ENCODE measurements at places on chromosomes 16 and 17. TPM values are rescaled to one million over a fixed set of nuclear protein-coding genes. Genes with fewer than 3 reads are reported as not detected.

GRCh38 chr16:53841884-53842283 is 137.9 kb downstream of the FTO start:
- no peak for DNase-seq

JPH3 gene
- 0.08 TPM for total RNA-seq

KRT24 gene
- not detected for total RNA-seq

DNA sequence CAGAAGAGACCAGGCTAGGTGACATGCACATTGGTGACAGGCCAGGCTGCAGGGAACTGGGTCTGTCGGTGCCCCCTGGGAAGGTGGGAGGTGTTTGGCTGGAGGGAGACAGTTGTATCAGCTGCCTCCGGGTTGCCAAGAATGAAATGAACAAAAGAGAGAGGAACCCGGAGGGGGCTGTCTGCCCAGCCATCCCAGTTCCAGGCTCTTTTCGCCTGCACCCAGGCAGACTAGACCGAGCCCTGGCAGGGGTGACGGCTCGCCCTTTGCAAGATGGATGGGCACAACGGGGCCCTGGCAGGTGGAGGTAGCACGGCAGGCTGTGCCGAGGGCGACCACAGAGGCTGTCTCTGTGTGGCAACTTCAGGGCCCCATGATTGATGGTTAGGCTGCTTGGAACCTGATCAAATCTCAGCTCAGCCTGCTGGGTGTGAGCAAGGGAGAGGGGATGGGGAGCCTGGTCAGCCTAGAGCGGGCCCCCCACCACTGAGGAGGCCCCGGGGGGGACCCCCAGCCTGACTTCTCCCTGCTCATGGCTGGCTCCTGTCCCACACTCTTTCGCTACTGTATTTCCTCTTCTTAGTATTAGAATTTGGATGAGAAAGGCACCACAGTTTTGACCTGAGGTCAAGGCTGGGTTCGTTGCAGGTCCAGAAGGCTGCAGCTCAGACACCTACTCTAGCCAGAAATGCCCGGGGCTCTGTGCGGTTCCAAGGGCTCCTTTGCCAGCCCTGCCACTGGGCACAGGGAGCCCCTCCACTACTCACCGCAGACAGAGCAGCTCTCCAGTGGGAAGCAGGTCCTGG is 118.9 kb upstream of the CHMP6 start:
- DNase-seq = no peak

DNA sequence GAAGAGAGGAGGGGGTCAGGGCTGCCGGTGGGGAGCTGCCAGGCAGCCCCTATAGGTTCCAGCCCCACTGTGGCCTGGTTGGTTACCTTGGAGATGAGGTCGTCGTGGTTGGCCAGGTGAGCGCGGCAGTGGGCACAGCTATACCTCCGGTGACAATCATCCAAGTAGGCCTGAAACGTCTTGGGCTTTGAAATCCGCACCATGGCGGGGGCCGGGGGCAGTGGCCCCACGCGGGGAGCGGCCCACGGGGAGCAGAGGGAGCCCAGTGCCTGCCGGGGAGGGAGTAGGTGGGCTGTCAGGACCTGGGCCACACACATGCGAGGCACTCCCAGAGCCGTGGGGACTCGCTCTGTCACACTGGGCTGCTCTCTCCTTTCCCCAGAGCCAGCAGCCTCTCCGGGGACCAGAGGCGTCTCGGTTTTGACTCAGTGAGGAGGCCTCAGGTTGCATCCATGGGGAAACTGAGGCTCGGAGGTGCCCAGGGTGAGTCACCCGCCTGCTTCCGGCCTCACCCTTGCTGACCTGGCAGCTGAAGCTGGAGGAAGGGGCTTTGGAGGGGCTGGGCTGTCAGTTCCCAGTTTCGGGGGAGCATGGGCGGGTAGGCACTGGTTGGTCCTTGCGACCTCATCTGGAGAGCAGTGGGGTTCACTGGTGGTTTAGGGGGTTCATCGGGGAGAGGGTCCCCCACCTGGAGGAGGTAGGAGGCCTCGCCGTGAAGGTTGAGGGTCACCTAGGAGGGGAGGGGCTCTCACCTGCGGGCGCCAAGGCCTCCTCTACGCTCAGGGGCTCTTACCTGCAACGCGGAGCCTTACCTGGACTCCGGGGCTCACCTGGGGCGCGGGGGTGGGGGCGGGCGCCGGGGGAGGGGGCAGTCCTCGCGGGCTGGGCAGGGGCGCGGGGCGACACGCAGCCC is 591 bp downstream of the YPEL3 start:
- peak; percentile 28 for DNase-seq

CDR2L gene
- 1.2 TPM for total RNA-seq

NOD2 gene
- 0.78 TPM for total RNA-seq

- no peak for DNase-seq
These were observed 29.3 kb upstream of the RBL2 start for GRCh38 chr16:53404959-53405358.

DNA sequence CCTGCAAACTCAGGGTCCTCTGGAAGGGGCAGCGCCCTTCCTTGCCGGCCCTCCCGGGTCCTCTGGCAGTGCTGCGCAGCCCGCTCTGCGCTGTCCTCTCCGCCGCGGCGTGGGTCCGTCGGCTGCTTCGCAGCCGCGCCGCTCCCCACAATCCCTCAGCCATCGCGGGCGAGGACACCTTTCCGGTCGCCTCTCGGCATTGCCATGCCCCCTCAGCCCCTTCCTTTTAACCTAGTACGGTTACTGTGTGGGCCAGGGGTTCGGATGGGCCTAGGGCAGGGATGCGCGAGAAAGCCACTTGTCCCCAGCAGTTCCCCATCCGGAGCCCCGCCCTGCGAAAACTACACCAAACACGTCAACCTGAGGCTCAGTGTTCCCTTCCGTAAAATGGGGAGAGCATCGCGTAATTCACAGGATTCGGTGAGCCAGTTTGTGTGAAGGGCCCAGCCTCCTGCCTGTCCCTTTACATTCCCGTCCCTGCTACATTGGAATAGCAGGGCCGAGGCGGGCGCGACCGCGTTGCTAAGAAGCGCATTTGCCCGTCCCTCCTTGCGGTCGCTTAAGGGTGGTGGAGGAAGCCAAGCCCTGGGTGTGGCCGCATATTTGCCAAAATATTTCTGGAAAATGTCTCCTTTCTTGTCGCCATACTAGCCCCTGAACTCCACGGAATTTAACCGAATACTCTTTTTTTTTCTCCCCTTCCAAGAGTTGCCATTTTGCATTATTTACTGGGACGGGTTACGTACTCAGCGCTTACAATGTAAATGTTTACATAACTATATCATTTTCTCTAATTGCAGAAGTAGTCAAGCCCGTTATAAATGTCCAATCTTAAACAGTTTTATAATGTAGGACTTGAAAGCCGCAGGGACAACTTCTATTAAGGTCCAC is 13.2 kb downstream of the COPZ2 start:
- peak; percentile 43 for DNase-seq

DNA sequence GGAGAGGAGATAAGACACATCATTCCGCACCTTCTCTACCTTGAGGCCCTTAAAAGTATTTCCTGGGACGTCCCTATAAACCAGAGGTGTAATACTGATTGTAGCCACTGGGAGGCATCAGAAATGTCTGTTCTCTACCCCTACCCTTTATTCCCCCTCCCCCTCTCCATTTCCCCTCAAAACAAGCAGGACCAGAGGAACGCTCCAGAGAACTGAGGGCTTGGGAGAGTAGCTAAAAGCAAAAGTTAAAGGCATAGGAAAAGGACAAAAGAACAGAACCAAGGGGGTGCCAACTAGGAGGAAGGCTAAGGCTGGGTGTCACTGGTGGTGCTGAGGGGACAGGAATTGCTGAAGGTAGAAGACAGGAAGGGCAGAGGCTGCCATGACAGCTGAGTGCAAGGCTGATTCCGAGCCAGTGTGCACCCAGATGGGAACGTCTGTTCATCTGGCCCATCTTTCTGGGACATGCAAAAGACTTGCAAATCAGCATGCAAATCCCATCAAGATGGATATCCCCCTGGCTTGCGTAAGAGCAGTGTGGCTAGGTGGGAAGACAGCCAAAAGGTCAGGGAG is 6.7 kb downstream of the CAMTA2 start:
- DNase-seq = peak; percentile 22

PRSS8 gene
- not detected for total RNA-seq

- no peak for DNase-seq
These were observed 26.7 kb downstream of the ABCA5 start for GRCh38 chr17:69300222-69300621.

DNA sequence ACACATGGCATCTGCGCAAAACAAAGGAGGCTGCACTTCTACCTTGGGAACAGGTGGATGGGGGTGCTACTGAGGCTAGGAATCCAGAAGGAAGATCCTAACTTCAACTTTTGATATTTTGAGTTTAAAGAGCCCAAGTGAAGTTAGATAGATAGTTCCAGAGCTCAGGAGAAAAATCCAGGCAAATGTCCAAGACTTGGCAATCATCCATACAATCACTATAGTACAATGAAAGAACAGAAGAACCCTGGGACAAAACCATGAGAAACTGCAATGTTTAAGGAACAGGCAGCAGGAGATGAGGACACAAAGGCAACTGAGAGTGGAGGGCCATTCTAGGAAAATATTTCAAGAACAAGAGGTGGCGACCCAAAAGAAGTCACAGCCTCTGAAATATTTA is 12.4 kb downstream of the CDYL2 start:
- DNase-seq = no peak

- no peak for DNase-seq
These were observed 51.3 kb upstream of the ZNF750 start for GRCh38 chr17:82890926-82891678.

GRCh38 chr16:9458816-9459215 is 367.4 kb downstream of the HAPSTR1 start:
- no peak for DNase-seq

KCNH4 gene
- 0.39 TPM for total RNA-seq

ZFPM1 gene
- 6.7 TPM for total RNA-seq

- no peak for DNase-seq
These were observed 543 bp upstream of the GPS2 start for GRCh38 chr17:7315570-7316235.

GRCh38 chr16:22313876-22314470 is 16.8 kb downstream of the POLR3E start:
- DNase-seq = no peak

XAF1 gene
- 54.0 TPM for total RNA-seq

RCVRN gene
- not detected for total RNA-seq

CRYM gene
- not detected for total RNA-seq

GRCh38 chr17:75060434-75061054 is 13.5 kb downstream of the KCTD2 start:
- no peak for DNase-seq

CEMP1 gene
- total RNA-seq = not detected

- DNase-seq = no peak
These were observed 8.3 kb downstream of the LIG3 start for GRCh38 chr17:34988644-34989043.

CCL14 gene
- not detected for total RNA-seq

- no peak for DNase-seq
These were observed 25.2 kb downstream of the MIS12 start for GRCh38 chr17:5511401-5512225.

CCL2 gene
- not detected for total RNA-seq

DNA sequence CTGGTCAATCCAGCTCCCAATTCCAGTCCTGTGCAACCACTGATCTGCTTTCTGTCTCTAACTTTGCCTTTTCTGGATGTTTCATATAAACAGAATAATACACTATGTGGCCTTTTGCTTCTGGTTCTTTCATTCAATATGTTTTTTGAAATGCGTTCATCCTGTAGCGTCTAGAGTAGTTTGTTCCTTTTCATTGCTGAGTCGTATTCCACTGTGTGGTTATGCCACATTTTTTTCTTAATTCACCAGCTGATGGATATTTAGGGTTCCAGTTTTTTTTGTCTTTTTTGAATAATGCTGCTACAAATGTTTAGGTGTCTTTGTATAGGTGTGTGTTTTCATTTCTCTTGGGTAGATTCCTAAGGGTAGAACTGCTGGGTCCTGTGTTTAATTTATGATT is 2.3 kb upstream of the MIEN1 start:
- no peak for DNase-seq

GRCh38 chr17:48579471-48579759 is 1.3 kb upstream of the HOXB4 start:
- DNase-seq = no peak

DNA sequence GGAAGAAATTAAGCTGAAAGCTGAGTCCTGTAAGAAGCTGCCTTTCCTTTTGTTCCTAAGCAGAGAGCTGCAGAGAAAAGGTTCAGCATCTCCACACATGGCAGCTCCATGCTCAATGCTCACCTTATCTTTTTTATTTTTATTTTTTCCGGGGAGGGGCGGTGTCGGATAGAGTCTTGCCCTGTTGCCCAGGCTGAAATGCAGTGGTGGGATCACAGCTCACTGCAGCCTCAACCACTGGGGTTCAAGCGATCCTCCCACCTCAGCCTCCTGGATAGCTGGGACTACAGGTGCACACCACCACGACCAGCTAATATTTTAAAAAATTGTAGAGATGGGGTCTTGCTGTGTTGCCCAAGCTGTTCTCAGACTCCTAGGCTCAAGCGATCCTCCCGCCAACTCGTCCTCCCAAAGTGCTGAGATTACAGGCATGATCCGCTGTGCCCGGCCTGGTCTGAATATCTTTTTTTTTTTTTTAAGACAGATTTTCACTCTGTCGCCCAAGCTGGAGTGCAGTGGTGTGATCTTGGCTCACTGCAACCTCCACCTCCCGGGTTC is 28.3 kb upstream of the CIBAR2 start:
- DNase-seq = no peak
